ENCODE measurements at places on chromosomes 4 and X.

DNA sequence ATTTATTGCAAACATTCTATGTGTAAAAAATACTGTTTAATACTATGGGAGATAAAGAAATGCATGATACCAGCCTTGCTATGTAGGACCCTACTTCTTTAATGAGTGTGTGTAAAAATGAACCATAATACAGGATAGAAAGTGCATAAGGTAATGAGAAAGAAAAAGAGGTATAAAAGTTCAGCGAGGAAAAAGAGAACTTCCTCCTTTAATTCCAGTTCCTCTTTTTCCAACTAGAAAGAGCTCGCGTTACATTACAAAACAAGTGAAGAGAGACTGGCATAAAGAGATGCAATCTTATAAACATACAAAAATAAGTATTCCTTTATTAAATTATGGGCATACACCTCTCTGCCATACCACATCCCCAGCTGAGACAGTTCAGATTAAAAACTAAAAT lies 77.4 kb downstream of the ANKRD17 start:
- no peak for DNase-seq

GRCh38 chr4:97104666-97105065 lies 1038.6 kb downstream of the STPG2 start:
- no peak for DNase-seq

DNA sequence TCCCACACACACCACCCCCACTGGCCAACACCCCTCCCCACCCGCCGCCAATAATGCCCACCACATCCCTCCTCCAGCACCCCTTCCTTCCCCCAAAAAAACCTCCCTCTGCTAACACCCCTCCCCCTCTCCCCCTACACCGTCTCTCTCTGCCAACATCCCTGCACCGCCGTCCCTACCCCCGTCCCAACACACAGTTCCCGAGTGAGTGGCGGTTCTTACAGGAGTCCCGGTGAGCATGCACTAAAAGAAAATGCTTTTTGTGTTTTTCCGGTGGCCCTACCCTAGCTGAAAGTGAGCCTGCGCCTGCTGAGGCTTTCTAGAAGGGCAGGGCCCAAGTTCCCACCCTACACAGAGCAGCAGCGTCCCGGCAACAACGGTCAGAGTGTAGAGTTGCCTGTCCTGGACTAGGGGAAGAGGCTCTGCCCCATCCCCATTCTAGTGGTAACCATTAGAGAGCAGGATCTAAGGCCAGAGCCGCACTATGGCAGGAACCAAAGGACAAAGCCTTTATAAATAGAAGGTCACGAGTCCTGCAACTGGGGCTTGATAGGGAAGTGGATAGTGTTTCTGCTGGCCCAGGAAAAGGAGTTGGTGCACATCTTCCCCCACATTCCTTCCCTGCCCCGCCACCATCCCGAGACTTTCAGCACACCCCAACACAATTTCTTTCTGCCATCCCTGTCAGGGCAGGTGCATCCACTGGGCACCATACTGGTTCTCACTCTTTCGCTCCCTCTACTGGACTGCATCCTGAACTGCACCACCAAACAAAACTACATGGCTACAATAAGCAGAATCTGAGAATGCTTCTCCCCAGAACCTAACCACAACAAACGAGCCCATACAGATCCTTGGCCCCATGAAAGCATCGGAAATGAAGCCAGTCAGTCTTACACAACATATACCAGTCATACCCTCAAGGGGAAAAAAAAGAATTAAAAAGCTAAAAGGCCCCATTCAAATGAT lies 78.1 kb upstream of the PAGE3 start:
- no peak for DNase-seq

DNA sequence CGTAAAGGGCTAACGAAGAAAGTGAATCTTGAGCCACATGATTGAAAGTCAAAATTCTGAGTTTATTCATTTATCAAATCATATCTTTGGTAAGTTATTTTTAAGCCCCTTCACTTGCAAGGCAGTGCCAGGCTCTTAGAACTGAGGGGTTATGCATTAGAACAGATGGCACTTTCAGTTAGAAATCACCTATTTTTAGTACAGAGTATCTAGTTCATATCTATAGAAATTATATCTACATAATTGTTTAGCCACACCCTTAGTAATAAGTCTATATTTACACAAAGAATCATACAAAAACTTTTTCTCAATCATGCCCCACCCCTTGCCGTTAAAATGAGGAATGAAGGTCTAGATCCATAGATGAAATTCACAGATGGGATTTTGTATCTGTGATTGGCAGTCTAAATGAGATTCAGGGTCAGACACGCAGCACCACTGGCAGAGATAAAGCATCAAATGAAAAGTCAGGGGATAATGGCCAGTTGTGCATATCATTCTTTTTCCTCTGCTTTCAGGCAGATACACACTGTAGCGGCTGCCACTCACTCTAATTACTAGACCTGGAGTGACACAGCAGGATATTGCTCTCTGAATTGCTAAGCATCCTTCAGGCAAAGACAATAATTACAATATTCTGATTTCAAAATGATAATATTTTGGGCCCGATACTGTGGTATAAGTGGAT lies 440.5 kb downstream of the MAPK10 start:
- DNase-seq = no peak

DNA sequence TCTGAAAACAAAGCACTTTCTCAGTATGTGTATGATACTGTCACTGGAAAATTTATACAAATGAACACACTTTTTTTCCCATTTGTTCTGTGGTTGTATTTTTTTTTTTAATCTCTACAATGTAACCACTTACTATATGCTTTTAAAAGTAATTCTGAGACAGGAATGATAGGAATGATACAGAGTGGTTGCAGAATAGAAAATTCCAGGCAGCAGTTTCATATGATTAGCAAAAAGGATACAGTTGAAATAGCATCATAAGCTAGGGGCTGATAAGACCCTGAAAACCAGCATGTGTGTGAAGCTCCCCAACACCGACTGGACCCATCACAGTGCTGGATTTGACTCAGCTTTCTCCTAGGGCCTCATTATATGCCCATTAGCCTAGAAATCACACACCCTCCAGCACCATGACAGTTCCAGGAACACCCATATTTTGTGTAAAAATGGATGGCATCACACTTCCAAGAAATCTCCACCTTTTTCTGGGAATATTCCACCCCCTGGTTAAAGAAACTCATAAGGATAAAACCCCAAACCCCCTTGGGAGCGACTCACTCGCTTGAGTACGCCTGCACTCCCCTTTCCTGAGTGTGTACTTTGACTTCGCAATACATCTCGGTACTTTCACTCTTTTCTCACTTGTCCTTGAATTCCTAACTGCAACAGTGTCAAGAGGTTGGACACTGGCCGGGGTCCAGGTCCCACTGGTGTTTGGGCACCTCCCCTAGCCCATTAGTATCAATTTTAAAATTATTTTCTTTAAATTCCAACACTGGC lies 77.4 kb upstream of the AGA start:
- no peak for DNase-seq

GRCh38 chrX:121322159-121322558 lies 274.7 kb downstream of the GLUD2 start:
- DNase-seq = no peak

- DNase-seq = no peak
Measured at GRCh38 chr4:58477950-58478349, 1367.8 kb upstream of the IGFBP7 start.

- no peak for DNase-seq
Measured at GRCh38 chr4:166309286-166309685, 436.2 kb downstream of the TLL1 start.

- no peak for DNase-seq
Measured at GRCh38 chr4:74499986-74500781, 55.2 kb downstream of the AREG start.

DNA sequence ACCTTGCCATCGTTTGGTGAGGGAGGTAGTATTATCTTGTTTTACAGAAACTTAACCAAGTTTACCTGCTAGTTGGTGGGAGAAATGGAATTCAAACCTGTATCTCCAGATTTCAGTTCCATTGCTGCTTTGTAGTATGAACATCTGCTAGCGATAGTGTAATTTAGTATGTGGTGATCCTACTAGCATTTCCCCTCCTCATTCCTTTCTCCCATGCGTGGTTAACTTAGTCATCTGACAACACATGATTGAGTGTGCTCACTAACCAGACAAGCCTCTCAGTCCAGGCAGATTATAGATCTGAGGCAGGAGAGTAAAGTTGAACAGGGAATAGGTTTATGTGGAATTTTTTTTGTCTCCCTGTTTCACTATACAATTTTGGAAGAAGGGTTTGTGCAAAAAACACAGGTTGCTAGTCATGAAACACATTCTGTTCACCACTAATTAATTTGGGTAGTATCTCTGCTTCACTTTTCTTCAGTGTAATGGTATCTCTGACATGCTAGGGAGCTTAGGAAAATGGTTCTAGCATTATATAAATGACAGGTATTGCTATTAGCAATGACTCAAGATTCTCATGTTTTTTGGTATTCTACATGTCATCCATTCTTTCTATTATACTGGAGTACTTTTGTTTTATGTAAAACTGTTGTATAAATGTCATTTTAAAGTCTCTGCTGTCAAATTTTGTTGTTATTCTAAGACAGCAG lies 21.7 kb downstream of the RBPJ start:
- DNase-seq = no peak

DNA sequence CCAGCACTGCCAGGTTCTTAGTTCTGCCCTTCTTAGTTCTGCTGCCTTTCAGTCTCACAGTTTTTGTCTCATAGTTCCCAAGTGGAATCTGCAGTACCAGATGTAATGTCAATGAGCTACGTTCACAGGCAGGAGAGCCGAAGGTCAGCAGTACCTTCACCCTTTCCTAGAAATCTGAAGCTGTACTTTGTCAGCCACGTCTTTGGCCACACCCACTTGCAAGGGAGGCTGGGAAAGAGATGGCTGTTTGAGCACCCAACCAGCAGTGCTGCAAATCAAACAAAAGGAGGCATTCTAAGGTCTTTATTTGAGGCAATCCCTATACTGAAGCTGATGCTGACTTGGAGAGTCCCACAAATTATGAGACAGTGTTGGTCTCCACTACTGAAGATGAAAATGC lies 199.1 kb upstream of the NPY2R start:
- DNase-seq = no peak

All from NCI-H187 (cell line).